ENCODE measurements at places on chromosomes 1 and 21.

DNA sequence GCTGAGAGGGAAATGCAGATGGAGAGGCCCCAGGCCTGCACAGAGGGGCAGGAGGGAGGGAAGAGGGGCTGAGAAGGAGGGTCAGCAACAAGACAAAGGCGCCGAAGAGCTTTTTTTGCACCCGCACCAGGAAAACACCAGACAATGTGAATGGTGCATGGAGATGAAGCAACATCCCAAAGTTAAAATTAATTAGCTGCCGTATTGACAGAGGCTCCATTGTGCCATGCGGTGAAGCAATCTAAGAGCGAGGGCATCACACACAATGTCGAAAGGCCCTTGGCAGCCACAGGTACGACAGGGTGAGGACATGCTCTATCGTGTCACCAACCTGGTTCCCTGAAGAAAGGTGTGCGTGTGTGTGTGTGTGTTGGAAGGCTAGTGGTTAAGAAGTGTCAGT, 41.2 kb downstream of the SSBP3 start:
- no peak for DNase-seq

GRCh38 chr1:183443466-183443865, 25.3 kb upstream of the NMNAT2 start:
- DNase-seq = no peak

GRCh38 chr1:71919811-71920509, 362.4 kb downstream of the NEGR1 start:
- no peak for DNase-seq

DNA sequence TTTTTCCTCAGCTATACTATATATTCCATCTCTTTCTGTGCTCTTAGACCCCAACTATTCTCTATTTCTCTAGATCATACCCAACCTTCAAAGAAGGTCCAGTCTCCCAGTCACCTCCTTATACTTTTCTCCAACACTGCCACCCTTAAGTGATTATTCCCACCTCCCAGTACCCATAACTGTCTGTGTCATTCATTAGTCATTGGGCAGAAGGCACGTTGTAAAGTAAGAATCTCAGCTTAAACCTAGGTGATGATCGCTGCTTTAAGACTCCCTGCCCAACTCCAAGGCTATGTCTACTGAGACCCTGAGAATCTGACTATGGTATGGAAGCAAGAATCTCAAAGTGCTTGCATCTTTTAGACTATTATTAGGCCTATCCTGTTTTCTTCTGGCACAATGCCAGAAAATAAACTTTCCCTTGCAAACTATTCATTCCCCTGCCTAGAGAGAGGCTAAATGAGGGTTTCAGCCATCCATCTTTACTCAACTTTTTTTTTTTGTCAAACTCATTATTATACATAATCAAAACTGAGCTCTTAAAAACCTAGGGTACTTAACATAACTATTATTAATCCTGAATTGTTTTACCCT, 174.3 kb upstream of the DPT start:
- DNase-seq = no peak

DNA sequence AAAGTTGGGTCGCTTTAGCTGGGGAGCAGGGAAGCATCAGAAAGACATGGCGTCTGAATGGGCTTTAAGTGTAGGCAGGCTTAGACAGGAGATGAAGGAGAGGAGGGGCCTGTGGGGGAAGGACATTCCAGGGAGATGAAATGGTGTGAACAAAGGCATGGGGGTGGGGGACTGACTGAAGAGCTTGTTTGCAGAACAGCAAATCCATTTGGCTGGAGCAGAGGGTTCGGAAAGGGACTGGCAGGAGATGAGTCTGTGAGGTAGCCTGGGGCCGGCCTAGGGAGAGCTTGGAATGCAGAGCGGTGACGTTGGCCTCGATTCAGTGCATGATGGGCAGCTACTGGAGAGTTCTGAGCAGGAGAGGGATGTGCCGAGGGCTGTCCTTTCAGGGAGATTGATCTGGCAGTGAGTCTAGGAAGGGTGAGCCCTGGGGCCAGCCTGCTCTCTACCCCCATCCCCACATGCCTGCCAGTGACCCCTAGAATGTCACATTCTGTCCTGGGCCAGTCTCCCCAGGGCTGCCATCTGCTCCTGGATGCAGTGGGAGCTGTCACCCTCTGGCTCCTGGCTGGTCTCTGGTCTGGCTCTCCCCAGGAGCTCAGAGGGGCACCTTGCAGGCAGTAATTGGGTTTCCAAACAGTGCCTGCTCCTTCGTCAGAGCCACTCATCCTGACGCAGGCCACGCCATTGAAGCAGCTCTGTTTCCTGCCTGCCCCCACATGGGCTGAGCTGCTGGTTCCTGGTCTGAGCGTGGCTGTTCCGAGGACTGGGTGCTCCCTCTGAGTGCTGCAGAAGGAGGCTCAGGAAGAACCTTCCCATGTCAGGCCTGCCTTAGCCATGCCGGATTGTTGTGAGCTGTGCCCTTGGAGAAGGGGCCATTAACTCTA, 22.3 kb upstream of the TMEM222 start:
- no peak for DNase-seq

DNA sequence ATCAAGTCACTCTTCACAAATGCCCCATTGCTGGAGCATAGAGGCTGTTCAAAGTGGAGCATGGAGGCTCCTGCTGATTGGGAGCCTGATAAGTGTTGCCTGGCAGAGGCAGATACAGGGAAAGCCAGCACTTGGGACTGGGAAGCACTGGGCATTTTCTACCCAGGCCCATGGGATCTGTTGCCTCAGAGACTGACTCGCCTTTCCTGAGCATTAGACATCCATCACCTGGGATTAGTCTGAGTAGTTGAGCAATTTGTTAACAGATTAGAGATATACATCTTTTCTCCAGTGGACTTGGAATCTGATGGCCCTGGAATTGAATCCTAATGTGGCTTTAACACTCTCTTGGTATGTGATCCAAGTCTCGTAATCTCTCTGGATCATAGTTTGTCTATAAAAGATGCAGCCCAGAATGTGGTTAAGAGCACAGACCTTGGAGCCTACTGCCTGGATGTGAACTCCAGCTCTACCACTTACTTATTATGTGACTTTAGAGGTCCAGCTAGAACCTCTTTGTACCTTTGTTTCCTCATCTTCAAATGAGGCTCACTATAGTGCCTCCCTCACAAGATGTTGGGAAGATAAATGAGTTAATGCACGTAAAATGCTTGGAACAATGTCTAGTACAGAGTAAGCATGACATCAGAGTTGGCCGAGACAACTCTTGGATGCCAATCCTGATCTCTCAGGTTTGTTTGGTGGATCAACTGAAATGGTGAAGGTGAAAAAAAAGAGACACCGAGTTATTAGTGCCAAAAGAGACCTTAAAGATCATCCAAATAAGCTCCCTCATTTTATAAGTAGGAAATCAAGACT, 38.3 kb upstream of the NRDC start:
- no peak for DNase-seq

- no peak for DNase-seq
These were observed 8.7 kb downstream of the GRHL3 start for GRCh38 chr1:24327891-24328290.

GRCh38 chr1:52919051-52919722, 2.4 kb downstream of the ECHDC2 start:
- DNase-seq = no peak

DNA sequence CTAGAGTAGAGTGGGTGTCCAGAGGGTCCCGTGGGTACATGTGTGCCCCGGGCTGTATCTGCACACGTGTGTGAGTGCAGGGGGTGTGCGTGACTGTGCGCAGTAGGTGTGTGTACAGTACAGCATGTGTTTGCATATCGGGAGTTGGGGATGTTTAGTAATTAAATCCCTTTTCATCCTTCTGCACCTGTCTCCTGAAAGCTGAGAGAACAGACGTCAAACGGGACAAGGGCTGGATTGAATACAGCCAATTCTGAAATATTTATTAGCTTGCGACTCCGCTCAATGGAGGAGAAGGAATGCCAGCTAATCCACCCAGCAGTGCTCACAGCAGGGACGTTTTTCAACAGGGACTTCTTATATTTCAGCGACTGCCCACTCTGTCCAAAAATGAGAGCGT, 44.7 kb upstream of the CASZ1 start:
- DNase-seq = no peak

DNA sequence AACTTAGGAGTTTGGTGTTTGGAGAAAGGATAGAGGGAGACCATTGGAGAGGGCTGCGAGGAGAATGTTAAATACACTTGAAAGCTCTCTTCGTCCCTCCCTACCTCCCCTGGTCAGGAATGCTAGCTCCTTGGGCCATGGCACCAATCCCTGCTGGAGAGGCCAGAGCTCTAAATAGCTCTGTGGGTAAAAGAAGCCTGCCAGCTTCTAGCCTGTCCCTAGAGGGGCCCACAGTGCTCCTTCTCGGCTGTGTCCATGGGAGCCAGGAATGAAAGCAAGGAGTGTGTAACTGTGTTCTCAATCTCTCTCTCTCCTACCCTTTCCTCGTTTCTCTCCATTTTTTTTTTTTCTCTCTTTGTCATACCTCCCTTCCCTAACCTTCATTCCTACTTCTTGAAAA, at the start of gene CCDC190:
CCDC190 (minus strand) TSS at position 75 of the 400 bp plus-strand sequence. CDS start 1,529 bp downstream, outside the sequence.
- no peak for DNase-seq

- no peak for DNase-seq
These were observed 101.4 kb downstream of the TTLL7 start for GRCh38 chr1:83897516-83897915.

- DNase-seq = peak; percentile 20
These were observed 20.7 kb downstream of the FOXO6 start for GRCh38 chr1:41381692-41382479.

DNA sequence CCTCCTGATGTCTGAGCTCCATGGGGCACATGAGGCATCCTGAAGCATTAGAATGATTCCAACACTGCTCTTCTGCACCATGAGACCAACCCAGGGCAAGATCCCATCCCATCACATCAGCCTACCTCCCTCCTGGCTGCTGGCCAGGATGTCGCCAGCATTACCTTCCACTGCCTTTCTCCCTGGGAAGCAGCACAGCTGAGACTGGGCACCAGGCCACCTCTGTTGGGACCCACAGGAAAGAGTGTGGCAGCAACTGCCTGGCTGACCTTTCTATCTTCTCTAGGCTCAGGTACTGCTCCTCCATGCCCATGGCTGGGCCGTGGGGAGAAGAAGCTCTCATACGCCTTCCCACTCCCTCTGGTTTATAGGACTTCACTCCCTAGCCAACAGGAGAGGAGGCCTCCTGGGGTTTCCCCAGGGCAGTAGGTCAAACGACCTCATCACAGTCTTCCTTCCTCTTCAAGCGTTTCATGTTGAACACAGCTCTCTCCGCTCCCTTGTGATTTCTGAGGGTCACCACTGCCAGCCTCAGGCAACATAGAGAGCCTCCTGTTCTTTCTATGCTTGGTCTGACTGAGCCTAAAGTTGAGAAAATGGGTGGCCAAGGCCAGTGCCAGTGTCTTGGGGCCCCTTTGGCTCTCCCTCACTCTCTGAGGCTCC, 11.1 kb upstream of the RASSF5 start:
- no peak for DNase-seq

Measured in T-helper 1 cell (primary cell).